ENCODE measurements at places on chromosomes 12 and 14.

GRCh38 chr12:68040450-68041075 is 51.3 kb downstream of the IFNG-AS1 start:
- DNase-seq = peak; percentile 84

GRCh38 chr12:3658327-3659163 is 94.4 kb downstream of the CRACR2A start:
- peak; percentile 17 for DNase-seq

- DNase-seq = no peak
Observed at GRCh38 chr12:91173124-91173523, 9.5 kb downstream of the DCN start.

DNA sequence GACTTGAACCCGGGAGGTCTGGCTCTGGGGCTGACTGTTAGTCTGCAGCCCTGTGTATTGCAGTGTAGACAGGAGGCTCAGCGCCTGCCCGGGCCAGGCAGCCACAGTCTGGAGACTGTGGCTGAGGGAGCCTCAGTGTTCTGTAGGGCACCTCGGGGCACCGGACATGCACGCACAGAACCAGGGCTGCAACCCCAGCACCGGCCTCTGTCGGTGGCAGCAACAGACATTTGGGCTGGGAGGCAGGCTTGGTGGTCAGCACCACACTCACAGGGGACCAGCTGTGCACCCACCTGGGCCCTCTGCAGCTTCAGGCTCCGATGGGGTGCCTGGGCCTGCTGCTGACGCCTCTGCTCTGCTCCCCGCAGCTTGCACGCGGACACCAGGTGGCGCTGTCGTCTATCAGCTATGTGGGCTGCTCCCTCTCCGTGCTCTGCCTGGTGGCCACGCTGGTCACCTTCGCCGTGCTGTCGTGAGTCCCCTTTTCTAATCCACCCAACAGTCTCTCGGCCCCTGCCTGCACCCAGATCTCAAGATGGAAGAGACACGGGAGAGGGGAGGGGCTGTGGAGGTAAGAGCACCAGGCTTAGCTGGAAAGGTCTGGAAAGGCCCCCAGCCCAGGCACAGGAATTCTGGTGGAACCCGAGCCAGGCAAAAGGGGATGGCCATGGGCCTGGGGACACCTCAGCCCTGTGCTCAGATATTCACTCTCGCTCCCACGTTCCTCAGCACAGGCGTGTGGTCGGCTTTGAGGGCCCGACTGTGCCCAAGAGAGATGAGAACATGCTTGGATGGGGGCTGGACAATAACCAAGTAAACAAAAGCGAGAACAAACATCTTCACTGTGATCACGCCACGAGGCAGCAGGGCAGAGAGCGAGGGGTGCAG is 151.0 kb downstream of the ADGRD1 start:
- peak; percentile 89 for DNase-seq

- DNase-seq = no peak
Observed at GRCh38 chr12:132249689-132250478, 79.5 kb downstream of the GALNT9 start.

DNA sequence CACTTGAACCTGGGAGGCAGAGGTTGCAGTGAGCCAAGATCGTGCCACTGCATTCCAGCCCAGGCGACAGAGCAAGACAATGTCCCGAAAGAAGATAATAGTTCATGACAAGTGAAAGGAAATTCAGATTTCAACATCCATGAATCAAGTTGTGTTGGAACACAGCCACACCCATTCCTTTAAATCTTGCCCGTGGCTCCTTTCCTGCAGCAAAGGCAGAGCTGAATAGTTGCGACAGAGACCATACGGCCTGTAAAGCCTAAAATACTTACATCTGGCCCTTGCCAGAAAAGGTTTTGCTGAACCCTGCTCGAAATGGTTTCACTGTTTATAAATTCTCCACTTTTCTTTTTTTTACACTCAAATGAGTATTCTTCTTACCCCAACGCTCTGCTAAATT is 17.7 kb upstream of the ITPK1 start:
- DNase-seq = no peak

GRCh38 chr14:99930420-99931274 is 134.6 kb upstream of the EVL start:
- DNase-seq = peak; percentile 80

- DNase-seq = peak; percentile 32
Observed at GRCh38 chr12:124827588-124828184, 36.0 kb downstream of the SCARB1 start.

DNA sequence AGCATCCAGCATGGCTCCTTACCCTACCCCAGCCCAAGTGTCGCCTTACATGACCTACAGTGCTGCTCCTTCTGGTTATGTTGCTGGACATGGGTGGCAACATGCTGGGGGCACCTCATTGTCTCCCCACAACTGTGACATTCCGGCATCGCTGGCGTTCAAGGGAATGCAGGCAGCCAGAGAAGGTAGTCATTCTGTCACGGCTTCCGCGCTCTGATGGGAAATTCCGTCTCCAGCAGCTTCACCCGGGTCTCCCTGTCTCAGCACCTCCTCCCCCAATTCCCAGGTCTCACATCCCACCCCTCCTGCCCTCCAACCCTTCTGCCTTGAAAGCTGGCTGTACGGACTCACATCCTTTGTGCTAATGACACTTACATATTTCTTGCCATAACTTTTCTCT is 14.6 kb downstream of the PAX9 start:
- no peak for DNase-seq

GRCh38 chr14:89952576-89952975 is 2.0 kb downstream of the EFCAB11 start:
- no peak for DNase-seq

DNA sequence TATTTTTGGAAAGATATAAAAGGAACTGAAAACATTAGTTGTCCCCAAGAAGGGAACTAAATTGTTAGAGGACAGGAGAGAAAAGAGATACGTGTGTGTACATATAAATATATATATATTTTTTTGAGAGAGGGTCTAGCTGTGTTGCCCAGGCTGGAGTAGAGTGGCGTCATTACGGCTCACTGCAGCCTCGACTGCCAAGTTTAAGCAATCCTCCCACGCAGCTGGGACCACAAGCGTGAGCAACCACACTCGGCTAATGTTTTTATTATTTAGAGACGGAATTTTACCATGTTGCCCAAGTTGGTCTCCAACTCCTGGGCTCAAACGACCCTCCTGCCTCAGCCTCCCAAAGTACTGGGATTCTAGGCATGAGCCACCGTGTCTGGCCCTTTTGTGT is 16.2 kb upstream of the NOP2 start:
- DNase-seq = no peak

DNA sequence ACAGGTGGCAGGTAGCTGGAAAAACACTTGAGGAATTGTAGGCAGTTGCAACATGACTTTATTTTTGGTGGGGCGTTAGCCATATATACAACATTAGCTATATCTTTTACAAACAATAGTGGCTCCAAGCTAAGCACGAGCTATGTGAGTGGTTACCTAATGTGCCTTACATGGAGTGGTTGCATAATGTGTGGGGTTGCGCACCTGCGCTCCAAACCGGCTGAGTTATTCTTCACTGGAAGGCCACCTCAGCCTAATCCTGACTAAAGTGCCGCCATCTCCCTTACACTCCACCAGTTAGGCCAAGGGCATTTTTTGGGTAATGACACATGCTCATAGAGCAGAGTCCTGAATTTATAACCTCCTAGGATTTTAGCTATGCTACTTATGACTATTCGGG is 31.8 kb upstream of the G2E3 start:
- DNase-seq = no peak

GRCh38 chr12:81888961-81889360 is 129.8 kb upstream of the PPFIA2 start:
- no peak for DNase-seq

GRCh38 chr12:4441355-4442335 is 4.0 kb downstream of the FGF6 start:
- DNase-seq = no peak

DNA sequence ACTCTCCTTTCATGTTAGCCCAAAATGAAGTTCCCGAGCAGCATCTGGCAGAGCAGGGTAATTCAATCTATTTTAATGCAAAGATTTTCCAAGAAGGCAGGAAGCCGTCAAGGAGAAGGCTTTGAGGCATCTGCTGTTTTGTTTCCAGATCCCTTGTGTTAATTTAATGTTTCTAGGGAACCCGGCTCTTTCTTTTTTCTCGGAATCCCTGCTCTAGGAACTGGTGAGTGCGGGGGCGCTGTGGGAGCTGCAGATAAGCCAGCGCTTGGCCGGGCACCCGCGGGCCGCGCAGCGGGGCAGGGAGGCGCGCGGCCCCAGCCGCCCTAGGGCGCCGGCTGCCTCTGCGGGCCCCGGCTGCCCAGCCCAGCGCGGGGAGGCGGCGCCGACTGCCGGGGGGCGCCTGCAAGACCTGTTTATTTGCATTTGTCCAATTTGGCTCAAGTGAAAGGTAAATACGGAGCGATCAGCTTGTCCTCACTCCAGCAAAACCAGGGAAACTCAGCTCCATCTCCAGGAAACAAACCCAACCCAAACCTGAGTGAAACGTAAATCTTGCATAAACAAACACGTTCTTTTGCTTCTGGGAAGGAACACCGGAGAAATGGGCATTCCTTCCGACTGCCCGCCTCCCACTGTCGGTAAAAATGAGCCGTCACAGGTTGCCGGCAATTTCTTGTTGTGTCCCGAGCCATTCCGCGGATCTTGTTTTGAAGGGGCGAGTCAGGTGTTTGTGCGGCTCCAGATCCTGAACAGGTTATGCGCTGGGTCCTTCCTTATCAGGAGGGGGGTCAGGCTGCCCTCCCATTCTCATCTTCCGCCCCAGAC is 65.1 kb downstream of the CRADD start:
- DNase-seq = peak; percentile 64

GRCh38 chr12:56688846-56689109 is 694 bp upstream of the PTGES3 start:
- no peak for DNase-seq

- DNase-seq = no peak
Observed at GRCh38 chr12:109557805-109558204, 15.5 kb downstream of the MMAB start.

DNA sequence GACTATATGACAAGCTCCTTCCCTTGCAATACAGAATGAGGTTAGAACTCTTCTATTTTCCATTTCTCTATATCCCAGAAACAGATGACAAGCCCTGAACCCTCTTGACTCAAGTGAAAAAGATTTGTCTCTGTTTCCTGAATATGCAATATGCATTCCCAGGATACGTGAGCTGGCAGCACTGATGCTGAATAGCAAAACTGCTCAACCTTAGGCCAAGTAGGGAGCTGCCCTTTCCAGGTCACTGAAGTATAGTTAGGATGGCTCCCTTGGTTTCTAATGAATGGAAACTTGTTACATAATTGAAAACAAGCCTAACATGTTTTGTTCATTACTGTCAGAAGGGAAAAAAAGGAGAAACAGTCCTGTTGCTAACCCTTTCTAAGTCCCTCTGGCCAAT is 47.9 kb upstream of the PLEKHG7 start:
- no peak for DNase-seq

All from activated CD4-positive, alpha-beta T cell treated with anti-CD3 and anti-CD28 coated beads, Interleukin-2, Interleukin-6, amounts not matched to agents 100 ng/mL and 50 ng/mL, durations not matched to agents 16 hours and 8 hours (primary cell).